ENCODE measurements at places on chromosomes 2 and 18.

- no peak for DNase-seq
These were observed 965.2 kb downstream of the BCL11A start for GRCh38 chr2:59588286-59588685.

GRCh38 chr2:234488913-234489451 is 7.9 kb downstream of the ARL4C start:
- DNase-seq = no peak

GRCh38 chr2:165820296-165820695 is 26.2 kb upstream of the GALNT3 start:
- DNase-seq = no peak

GRCh38 chr2:139992078-139992477 is 1211.9 kb upstream of the NXPH2 start:
- DNase-seq = no peak

- no peak for DNase-seq
These were observed 246.8 kb downstream of the DYSF start for GRCh38 chr2:71700041-71700657.

DNA sequence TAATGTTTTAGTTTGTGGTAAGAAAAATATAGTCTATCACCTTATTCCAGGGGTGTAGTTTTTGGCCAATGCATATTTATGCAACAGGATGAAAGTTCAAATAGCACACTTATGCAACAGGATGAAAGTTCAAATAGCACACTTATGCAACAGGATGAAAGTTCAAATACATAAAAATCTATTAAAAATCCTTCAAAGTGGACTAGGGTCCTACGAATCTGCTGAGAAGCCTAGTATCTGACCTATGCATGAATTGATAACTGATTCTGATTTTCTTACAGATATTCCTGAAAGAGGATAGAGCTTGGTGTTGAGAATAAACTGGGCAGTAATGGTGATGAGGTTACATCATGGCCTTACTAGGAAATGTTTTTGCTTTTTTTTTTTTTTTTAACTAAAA is 2.8 kb downstream of the PECR start:
- no peak for DNase-seq

DNA sequence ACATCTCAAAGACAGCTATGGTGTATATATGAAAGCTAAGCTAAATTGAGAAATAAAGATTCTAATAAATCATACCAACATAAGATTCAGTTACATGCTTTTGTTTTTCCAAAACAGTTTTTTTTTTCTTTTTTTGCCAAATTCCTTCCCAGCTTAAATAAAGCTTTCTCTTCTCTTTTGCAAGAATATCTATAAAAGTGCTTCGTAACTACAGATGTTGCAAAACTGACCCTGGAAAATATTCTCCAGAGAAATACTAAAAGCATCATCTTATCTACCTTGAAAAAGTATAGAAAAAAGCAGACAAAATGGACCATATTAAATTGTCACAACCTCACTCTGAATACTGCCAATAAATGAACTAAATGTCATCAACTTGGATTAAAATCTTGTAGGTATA is 38.7 kb downstream of the FANCL start:
- no peak for DNase-seq

GRCh38 chr2:163455815-163456214 is 280.0 kb downstream of the FIGN start:
- no peak for DNase-seq

DNA sequence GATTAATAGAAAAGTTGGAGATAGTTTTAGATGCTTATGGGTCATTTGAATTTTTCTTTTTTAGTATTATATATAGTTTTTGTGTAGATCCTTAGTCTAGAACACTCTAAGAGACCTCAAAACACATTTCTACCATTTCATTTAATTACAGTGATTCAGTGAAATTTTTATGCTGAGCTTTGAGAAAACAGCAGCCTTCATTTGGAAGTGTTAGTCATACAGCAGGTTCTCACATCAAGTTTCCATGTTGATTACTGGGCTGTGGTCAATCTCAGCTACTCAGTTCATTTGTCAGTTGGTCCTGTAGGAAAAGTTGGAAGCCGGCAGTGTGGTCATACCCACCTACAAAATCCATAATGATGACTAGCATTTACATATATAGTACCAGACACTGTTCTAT is 37.9 kb downstream of the MAP3K19 start:
- DNase-seq = no peak

DNA sequence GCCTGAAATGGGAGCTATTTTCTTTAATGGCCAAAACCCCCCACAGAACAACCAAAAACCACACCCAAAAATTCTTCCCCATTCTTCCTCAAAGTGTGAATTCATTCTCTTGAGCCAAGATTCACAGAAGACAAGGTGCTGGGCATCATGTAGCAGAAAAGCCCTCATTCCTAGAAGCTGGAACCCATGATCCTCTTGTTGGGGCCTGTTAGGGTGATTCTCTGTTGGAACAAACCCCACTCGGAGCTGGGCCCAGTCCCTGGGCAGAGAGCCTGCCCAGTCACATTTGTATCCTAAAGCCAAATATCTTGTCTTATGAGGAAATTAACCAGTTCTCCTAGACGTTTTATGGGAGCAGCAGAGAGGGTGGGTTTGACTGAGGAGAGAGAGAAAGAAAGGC is 22.8 kb upstream of the VPS4B start:
- no peak for DNase-seq

- peak; percentile 41 for DNase-seq
These were observed 72.2 kb downstream of the DSC3 start for GRCh38 chr18:30970196-30970816.

DNA sequence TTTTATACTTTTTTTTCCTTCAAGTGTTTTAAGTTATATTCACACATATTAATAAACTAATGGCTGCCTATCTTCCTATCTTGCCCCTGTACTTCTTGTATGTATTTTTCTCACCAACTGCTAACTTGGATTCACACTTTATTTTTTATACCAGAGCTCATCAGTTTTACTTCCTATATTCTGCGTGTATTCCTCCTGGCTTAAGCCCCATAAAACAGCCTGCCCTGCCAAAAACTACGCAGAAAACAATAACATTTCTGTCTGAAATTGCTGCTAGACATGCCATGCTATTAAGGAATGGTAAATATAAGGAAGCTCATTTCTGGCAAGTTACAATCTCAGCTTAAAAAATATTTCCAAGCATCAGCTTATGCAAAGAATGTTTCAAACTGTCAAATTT is 172.3 kb downstream of the UBE2E3 start:
- DNase-seq = peak; percentile 70

DNA sequence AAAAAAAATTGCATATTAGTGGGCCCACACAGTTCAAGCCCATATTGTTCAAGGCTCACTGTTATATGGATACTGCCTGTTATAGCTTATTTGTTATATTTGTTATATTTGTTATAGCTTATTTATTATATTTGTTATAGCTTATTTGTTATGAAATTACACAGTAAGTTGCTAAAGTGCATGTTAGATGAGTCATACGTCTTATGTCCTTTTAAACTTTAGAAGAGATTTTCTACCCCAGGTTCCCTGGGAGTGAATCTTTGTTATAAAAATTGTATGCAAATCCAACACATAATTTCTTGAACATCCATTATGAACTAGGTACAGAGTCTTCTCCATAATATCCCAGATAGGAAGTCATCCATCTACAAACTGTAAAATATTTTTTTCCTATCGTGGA is 22.1 kb downstream of the HTR2B start:
- no peak for DNase-seq

GRCh38 chr2:1561811-1562421 is 148.7 kb downstream of the TPO start:
- no peak for DNase-seq

- no peak for DNase-seq
These were observed 59.9 kb upstream of the LRATD1 start for GRCh38 chr2:14572633-14573032.

DNA sequence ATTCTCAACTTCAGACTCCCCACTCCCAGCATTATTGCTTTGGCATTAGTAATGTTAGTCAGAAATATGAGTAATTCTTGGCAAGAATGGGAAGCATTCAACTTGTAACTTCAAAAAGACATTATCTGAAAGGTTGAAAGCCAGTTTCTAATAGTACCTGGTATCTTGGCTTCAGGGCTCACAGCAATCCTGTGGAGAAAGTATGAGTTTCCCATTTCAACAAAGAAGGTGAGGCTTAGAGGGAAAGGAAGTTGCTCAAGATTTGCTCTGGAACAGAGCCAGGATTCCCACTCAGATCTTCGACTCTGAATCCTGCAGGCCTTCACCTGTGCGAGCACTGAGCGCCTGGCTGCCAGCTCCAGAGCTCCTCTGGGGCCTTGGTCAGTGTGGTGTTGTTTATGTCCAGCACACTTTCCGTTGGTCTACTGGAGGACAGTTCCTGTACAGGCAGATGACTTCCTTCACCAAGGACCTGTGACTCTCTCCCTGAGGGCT is 136.1 kb downstream of the MCFD2 start:
- no peak for DNase-seq

GRCh38 chr18:53984021-53984420 is 240.4 kb downstream of the MBD2 start:
- DNase-seq = no peak

- no peak for DNase-seq
These were observed 87.8 kb downstream of the PDE11A start for GRCh38 chr2:177984749-177985148.

DNA sequence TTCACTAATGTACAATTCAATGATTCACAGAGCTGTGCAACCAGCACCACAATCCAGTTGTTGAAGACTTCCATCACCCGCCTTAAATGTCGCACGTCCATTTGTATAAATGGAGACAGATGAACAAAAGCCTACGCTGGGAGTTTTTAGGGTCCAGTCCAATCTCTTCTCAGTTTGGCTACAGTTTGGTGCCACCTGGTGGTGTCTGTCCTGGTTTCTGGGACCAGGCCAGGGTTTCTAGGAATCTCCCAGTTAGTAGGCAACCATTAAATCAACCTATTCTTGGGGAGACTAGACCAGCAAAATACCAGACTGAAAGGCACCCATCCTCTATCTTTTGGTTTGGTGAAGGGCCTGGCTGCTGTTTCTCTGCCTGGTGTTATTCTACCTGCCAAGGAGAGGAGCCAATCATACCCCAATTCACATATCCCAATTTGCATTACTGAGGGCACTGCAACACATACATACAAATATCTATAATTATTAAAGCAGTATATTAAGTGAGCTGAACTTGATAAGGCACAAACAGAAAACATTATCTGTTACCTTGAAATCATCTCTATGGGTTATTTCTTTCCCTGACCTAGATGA is 3.2 kb upstream of the DDX1 start:
- peak; percentile 30 for DNase-seq

GRCh38 chr2:24971286-24971535 is 544 bp downstream of the DNAJC27 start:
- no peak for DNase-seq

DNA sequence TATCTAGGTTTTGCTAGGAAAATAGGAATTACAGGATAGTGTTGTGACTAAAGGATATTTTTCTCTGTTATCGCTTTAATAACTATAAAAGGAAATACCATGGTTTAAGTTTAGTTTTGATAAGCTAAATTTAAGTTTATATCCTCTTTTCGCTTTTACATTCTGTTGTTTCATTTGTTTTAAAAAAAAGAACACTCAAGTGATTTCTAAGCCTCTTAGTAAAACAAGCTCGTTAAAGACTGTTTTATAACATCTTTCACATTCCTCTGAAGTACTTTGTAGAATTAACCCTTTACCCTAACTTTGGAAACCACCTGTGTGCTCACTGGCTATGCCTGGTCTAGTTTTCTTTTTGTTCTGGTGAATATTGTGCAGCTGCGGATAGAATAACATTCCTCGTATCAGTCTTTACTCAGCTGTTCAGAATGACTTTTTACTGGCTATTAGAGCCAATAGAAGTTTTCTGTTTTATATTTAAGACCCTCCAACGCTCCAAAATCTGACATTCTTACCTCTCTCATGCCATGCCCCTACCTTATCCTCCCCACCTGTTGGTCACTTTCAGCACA is 183.1 kb downstream of the PTPRM start:
- DNase-seq = no peak

DNA sequence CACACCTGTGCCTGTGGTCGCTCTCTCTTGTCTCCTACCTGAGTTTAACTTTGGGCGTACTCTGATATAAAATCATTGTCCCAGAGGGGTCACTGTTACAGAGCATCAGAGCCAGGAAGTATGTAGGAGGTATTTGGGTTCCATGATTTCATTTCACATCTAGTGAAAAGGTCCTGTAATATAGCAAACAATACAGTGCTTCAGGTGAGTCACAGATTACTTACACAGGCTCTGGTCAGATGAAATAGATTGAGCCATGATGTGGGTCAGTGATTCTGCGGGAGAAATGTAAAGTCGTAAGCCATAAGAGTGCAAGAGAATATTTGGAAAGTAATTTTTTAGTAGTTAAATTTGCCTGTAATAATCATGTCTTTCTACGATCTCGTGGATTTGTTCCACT is 70.2 kb downstream of the SOCS6 start:
- no peak for DNase-seq

DNA sequence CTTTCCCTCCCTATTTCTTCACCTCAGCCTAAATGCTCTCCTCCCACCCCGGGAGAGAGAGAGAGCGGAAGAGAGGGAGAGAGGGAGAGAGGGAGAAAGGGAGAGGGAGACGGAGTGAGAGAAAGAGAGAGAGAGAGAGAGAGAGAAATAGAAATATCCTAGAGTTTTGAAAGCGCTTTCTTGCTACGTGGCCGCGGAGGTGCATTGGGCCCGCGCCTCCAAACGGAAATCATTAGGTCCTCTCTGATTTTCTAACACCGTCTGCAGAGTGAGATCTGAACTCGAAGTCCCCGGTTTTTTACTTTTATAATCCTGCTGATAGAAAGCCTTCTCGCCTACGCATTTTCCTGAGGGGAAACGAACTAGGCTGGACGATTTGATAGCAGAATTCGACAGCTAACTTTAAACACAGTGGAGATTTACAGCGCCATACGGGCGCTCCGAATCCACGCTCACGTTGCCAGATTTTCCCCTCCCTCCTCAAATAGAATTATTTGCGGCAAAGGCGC is 903 bp upstream of the EVX2 start:
- no peak for DNase-seq

- no peak for DNase-seq
These were observed 229.8 kb downstream of the PIK3C3 start for GRCh38 chr18:42184685-42185477.

GRCh38 chr2:150214626-150215025 is 272.8 kb downstream of the RND3 start:
- DNase-seq = no peak

DNA sequence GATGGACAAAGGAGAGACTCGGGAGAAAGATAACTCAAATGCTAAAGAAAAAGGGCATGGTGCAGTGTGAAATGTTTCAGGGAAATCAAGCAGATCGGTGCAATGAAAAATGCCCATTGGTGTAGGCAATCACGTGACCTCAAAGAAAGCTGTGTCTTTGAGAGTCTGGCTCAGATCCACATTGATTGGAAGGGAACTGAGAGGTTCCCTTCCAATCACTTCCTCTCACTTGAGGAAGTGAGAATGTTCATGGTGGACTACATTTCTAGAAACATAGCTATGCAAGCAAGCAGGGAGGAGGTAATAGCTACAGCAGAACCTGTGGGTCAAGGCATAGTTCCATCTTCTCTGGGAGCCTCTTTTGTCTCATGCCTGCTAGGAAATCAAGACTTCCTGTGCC is 187.4 kb downstream of the LPIN1 start:
- no peak for DNase-seq
